ENCODE measurements at places on chromosomes 7 and 10.

DNA sequence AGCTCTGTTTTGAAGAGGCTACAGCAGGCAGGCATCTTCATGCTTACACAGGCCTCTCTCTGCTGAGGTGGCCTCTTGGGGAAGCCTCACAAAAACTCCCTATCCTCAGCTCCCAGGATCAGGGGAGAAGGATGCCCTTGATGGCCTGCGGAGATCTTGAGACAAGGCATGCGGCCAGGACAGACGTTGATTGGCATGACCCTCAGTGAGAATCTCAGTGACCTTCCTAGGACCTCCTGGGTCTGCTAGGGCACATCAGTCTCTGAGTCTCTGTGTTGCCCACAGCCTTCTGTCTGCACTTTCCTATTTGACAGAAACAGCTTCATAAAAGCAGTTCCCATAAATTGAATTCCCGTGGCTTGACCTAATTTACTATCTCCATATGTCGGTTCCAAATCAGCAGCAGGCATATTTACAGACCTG lies 1005.8 kb upstream of the C7orf33 start:
- no peak for DNase-seq

- no peak for DNase-seq
These were observed 57.8 kb downstream of the ZRANB1 start for GRCh38 chr10:124999433-125000365.

DNA sequence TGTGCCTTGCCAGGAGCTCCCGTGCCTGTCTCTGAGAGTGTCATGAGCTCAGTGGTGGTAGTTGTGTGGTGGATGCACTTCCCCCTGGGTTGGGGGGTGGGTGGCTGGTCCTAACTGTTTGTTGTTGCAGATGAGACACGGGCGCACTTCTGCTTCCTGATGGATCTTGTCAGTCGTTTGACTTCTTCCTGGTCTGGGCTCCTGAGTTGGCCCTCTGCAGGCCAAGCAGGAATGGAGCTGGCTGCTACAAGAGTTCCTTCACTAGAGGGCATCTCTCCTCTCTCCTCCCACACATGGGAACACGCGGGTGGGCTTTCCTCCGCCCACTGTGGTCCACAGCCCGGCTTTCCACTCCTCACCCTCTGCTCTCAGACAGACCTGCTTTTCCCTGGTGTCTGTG lies 82.0 kb downstream of the BMS1 start:
- no peak for DNase-seq

DNA sequence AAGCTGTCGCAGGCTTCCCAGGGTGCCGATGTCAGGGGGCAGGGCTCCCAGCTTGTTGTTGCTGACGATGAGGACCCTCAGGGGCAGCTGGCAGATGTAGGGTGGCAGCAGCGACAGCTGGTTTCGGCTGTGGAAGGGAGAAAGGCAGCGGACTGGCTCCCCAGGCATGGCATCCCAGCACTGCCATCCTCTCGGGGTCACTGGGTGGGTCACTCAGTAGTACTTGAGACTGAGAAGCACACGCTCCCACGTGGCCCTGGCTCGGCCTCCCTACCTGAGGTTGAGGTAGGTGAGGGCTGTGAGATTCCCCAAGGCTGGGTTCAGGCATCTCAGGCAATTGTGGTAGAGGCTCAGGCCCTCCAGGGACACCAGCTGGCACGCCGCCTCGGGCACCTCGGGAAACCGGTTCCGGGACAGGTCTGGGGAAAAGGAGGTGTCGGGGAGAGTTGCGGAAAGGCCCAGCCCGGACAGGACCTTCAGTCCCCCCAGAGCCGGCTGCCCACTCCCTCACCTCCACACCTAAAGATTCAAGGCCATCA lies 3.8 kb downstream of the LRCH4 start:
- DNase-seq = no peak

GRCh38 chr7:114409750-114410149 lies 4.9 kb upstream of the FOXP2 start:
- no peak for DNase-seq

DNA sequence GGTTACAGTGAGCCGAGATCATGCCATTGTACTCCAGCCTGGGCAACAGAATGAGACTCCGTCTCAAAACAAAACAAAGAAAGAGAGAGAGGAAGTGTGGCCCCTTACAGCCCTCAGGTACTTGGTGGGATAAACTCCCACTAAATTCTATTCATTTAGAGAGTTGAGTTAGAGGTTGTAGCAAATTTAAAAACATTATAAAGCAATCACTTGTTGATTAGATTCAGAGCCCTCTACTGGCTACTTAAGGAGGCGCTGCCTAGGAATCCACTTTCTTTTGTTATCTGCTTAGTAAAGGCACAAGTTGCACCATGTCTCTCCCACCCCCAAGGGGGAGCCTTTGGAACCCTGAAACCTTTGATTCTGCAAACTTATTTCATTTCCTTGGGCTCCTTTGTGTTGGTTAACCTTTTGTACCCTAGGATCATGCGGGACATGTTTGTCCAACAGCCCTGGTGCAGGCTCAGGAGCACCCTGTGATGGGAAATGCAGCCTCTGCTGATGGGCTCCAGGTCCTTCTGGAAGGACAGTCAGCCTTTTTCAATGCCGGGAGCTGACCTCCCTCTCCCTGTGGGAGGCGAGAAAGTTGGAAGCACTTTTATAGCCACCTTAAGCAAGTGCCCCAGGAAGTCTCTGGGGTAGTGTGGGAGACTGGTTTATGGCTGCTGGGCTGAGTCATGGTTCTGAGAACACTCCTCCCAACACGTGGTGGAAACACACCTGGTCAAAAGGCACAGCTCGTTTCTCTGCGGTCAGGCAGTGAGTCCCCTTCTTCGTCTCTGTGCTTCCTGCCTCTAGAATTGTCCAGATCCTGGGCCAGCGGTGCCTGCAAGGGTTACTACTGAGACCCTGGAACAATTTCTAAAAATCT lies 2.3 kb downstream of the HKDC1 start:
- peak; percentile 52 for DNase-seq

- DNase-seq = no peak
These were observed 224.5 kb downstream of the LRMDA start for GRCh38 chr10:75655791-75656451.

- DNase-seq = no peak
These were observed 172.0 kb upstream of the TNRC18 start for GRCh38 chr7:5595545-5596045.

DNA sequence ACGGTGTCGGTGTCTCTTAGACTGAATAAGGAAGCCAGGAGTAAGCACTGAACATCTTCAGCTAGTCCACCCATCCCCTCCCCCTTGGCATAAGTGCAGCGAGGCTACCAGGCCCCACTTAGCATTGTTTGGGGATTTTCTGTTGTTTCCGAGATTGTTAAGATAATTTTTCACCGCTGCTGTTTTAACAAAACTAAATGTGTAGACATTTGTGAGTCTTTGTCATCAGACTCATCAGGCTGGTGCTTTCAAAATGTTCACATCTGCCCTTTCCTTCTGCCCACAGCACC lies 21.0 kb upstream of the GOT1 start:
- DNase-seq = no peak

- DNase-seq = no peak
These were observed 540.6 kb downstream of the MDFIC start for GRCh38 chr7:115462301-115463015.

DNA sequence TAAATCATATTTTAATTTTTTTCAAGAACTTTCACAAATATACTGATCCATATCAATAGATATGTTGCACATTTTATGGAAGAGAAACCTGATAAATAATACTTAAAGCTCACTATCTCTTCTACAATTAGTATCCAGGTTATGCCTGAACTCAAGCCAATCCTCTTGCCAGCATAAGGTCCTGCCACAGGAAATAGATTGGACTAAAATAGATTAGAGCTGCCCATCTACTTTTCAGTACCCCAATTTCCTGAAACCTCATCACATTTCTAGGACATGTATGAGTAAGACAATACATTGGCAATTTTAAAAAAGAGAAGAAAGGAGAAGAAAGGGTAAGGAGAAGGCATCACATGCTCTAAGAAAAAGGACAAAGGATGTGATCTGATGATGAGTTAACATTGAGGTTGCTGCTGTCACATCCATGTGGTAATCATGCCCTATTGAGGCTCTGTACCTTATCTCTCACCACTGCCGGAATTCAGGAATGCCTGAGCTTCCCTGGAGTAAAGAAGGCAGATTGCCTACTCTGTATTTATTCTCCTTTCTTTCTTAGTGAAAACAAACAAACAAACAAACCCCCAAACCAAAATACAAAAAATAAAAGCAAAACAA lies 199.7 kb downstream of the ANK3 start:
- no peak for DNase-seq

GRCh38 chr10:3197348-3198003 lies 24.9 kb upstream of the PITRM1 start:
- peak; percentile 38 for DNase-seq

GRCh38 chr7:1253681-1254181 lies 21.1 kb downstream of the UNCX start:
- DNase-seq = no peak

- no peak for DNase-seq
These were observed 9.2 kb downstream of the BNIP3 start for GRCh38 chr10:131972474-131973071.

DNA sequence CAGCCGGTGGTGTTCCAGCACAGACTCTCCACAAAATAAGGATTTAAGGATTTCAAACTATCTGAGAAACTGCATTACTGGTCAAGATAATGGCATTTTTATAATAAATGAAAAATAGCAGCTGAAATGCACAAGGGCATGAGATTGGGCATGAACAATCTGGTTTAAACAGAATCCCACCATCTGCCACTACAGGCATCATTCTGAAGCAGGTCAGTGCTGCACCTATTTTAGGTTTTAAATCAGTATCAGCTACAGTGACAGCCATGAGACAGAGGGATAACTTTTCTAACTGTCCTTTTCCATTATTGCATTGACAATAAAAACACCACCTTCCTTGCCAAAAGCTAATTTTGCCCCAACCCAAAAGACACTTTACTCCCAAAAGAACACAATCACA lies 186.8 kb downstream of the ETV1 start:
- DNase-seq = no peak

DNA sequence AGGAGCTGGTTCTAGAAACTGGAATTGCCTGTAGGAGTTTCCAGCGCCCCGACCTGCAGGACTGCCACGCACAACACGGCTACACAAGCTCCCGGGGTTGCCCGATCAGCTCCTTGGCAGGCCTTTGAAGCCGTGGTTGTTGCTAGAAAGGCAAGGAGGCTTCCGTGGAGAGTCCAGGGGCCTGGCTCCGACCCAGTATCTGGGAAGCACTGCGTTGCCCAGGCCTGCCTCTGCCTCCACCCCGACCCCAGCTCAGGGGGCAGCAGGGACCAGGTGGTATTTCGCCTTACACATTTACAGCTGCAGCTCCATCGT lies 54.4 kb downstream of the PROSER2 start:
- DNase-seq = no peak

DNA sequence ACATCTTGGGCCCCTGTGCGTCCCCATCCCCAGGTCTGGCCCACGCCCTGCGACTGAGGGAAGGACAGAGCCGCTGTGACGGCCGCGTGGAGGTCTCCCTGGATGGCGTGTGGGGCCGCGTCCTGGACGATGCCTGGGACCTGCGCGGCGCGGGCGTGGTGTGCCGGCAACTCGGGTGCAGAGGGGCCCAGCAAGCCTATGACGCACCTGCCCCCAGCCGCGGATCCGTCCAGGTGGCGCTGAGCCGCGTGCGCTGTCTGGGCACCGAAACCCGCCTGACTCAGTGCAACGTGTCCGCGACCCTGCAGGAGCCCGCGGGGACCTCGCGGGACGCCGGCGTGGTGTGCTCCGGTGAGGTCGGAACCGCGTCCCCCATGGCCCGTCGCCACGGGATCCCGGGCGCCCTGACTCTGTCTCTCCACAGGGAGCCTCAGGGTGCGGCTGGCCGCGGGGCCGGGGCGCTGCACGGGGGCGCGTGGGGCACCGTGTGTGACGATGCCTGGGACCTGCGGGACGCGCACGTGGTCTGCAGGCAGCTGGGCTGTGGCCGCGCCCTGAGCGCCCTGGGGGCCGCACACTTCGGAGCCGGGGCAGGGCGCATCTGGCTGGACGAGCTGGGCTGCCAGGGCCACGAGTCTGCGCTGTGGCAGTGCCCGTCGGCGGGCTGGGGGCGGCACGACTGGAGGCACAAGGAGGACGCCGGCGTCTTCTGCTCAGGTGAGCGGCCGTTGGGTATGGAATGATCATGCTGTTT lies 5.9 kb downstream of the SCART1 start:
- no peak for DNase-seq

- DNase-seq = no peak
These were observed 94.3 kb downstream of the IDE start for GRCh38 chr10:92479547-92479946.

GRCh38 chr7:119270644-119271043 lies 1002.3 kb upstream of the KCND2 start:
- no peak for DNase-seq

GRCh38 chr7:41107330-41107937 lies 595.5 kb downstream of the INHBA start:
- DNase-seq = no peak

DNA sequence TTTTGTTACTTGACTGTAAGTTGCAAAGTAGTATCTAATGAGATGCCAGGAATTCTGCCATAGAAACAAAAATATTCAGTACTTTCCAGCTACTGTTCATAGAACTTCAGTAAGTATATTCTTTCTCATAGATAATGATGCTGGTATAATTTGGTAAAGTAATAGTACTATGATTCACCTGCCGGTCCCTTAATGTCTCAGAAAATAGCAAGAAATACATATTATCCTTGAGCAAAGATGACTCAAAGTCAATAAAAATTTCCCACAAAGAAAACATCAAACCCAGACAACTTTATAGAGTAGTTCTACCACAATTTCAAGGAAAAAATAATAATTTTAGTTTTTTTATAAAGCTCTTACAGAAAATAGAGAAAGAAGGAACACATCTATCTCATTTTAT lies 105.4 kb downstream of the EPDR1 start:
- no peak for DNase-seq

DNA sequence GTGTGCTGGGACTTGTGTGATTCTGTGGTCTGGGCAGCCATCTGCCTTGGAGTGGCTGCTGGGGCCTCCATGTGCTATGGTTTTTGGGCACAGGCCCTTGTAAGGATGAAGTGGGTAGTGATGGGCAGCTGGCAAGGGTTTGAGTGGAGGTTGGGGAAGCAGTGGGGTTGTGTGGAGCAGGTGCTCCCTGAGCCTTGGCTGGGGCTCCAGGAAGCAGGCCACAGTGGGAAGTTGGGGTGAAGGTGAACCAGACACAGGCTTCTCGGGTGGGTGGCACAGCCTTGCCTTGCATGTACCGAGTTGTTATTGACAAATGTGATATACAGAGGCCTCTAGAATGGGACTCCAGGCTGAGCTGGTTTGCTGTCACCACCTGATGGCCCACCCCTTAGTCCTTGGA lies 82.3 kb downstream of the ADCY1 start:
- no peak for DNase-seq

- DNase-seq = no peak
These were observed 63.4 kb downstream of the DAGLB start for GRCh38 chr7:6384327-6384726.

GRCh38 chr7:33870120-33870519 lies 35.2 kb upstream of the BMPER start:
- no peak for DNase-seq

GRCh38 chr10:95516774-95517373 lies 44.3 kb downstream of the SORBS1 start:
- DNase-seq = no peak

Measured in activated T-cell treated with anti-CD3 and anti-CD28 coated beads for 4 hours (primary cell).